ENCODE measurements at places on chromosomes 3 and 15.

- peak; percentile 44 for DNase-seq
These were observed 41.0 kb upstream of the CMSS1 start for GRCh38 chr3:99776516-99777209.

- DNase-seq: no peak
These were observed 22.2 kb downstream of the CCRL2 start for GRCh38 chr3:46429250-46429649.

- DNase-seq: peak; percentile 84
These were observed 118.6 kb upstream of the NR2E3 start for GRCh38 chr15:71691458-71692417.

DNA sequence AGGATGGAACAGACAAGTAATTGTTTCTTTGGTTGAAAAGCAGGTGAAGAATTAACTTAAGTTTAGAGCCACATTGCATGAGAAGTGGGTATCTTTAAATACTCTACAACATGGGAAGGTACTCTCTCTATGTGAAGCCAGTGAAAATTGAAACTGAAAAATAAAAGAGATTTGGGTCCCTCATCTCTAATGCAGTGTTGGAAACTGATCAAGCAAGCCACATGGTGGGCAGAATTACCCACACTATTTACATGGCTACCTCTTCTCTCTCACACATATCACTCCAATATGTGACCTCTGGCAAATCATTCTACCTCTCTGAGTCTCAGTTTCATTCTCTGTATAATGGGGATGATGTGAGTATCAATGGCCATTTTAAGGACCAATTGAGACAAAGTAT lies 339.0 kb downstream of the IL5RA start:
- no peak for DNase-seq

DNA sequence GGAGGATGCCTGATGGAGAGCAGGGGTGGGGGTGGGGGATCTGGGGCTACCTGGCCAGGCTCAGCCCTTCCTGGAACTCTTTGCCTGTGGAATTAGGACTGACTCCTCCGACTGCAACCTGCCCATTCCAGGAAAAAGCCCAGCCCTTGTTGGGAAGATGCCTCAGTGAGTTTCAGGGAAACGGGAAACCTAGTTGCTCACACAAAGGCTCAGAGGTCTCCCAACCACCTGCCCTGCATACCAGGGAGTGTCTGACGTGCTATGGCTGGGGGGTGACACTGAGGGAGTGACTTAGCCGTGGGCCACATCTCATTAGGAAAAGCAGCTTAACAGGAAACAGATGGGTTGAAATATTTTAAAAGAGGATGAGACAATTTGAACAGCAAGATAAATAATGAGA lies 27.9 kb downstream of the CYP8B1 start:
- no peak for DNase-seq

DNA sequence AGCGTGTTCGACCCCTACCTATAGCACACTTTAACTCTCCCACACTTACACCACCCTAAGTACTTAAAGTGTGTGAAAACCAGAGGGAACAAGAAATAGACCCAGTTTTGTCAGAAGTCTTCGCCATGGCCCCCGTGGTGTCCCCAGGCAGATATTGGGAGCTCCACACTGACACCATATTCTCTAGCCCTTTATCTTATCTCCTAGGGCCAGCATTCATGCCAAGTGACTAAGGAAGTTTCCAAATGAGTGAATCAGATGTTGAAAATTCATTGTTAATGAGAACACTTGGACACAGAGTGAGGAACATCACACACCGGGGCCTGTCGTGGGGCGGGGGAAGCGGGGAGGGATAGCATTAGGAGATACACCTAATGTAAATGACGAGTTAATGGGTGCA lies 31.8 kb downstream of the P3H2 start:
- peak; percentile 71 for DNase-seq

GRCh38 chr3:47283193-47283537 lies 421 bp downstream of the KLHL18 start:
- peak; percentile 11 for DNase-seq

DNA sequence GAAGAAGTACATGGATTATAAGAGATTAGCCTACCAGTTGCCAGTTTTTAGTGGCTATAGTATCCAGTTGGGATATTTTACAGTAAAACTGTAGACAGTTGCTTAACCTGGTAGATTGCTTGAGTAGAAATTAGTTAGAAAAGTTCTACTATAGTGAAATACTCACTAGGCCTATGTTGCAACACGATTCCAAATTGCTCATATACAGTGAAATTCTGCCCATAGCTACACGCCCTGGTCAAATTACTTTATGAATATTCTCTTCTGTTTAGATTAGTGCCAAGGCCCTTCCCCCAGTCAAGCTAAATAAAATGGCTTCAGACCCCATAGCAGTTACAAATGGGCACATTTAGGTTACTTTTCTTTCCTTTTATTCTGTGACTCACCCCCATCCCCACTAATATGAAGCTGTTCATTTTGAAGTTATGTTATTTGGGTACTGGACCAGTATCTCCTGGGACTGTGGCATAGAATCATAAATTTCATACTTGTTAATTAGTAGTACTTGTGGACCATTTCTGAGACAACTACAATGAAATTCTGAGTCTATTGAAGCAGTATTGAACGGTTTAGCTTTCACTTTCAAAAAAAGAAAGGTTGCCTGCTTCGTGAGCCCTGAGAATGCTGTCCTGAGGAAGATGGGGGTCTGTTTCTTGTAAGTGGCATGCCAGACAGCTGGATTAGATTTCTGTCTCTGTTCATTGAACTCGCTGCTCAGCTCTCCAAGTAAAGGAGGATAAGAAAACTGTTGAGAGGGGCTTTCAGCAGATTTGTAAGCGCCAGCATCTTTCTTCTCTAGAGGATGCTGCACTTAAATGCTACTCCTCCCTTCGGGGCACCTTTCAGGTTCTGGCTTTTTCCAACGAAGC lies 65.8 kb upstream of the CFAP20DC start:
- no peak for DNase-seq

DNA sequence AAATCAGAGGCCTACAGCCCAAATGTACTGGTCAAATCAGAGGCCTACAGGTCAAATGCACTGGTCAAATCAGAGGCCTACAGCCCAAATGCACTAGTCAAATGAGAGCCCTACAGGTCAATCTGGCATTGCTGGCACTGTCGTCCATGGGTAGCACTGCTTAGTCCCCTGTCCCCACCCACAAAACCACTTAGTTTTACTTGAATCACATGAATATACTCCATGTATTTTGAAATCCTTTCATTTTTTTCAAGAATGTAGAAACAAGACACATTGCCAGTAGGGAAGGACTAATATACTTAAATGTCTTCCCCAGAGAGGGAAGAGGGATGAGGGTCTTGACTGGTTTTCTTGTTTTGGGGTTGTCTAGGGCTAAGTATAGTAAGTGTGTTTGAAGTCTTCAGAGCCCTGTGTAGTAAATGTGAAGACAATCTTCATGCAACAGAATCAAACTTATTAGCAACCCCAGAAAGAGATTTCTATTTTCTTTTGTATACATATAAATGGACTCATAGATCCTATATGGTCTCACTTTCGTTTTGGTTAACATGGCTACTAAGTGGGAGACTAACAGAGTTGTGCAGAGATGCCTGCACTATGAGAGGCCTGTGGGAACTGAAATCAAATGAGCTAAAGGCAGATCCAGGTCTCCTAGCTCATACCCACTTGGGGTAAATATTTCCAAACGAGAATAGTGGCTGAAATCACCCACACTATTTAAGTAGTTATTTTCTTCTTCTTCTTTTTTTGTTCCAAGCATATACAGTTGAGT lies 38.3 kb upstream of the DCUN1D1 start:
- no peak for DNase-seq

DNA sequence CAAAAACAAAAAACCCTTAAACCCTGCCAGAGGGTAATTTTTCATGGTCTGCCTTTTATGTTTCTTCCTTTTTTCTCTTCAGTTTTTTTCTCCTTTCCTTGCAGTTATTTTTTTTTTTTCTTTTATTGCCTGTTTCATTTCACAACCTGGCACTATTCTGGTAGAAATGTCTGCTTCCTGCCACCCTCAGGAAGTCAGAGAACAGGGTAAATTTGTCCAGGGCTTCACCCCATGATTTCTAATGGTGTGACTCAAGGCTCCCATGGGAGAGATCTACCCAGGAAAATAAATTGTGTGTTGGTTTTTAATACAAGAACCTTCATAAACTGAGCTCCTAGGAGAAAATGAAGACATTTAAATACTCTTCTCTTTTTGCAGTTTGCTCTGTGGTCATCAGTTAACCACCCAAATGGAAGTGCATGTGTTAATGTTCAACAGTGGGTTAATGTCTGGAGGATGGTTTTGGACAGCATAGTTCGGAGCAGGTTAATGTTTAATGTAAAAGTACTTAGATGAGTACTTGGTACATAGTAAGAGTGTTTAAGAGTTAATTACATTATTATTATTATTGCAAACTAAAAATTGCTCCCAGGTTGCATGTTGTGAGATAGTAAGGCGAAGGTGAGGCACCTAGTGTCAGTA lies 45.9 kb downstream of the CGNL1 start:
- no peak for DNase-seq

DNA sequence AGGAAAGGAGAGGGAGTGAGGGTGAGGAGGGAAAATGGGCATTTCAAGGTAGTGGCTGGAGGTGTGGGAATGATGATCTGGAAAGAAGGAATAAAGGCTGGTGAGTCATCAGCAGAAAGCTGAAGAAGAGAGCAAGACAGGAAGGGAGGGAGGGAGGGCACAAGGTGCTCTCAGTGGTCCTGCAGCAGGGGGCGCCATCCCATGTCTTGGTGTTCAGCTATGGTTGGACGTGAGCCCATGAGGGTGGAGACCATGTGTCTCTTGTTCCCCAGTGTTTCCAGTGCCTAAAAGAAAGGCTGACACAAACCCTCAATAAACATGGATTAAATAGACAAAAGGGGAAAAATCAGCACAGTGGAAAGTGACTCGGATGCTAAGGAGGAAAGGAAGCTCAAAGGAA lies 228.5 kb downstream of the NTRK3 start:
- no peak for DNase-seq

DNA sequence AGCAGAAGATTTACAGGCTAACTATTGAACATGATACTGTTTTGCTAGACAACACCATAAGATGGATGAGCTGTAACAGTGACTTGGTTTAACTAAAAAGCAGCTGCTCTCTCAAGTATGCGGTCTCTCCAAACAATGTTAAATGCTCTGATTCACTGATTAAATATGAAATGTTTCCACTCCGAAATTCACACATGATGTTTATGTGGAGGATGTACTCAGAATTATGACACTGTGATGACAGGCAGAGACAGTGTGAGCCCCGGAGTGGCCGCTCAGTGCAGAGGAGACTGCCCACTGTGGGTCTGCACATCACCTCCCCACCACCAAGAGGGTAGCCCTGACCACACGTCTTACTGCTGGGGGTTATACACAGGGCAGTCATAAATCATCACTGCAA lies 83.9 kb upstream of the MEX3B start:
- DNase-seq: peak; percentile 92

DNA sequence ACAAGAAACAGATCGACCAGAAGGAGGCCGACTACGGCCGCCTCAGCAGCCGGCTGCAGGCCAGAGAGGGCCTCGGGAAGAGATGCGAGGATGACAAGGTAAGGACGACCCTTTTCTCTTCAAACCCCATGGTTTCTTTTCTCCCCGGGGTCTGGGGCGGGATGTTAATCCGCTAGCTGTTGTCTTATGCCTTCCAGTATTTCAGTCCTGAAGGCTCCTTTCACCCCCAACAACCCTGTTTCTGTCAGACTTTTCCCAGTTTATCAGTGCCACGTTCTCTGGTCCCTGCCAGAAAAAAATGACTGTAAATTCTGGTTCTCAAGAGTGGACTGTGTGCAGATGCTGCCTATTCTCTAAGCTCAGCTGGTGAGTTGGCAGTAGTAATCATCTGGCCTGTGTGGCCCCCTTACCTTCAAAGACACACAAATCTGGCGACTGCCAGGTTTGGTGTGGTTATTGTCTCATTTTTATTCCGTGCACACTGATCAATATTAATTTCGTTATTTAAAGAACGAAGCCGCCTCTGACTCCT lies 806 bp downstream of the GOLM2 start:
- DNase-seq: peak; percentile 14
